DND-41 (cell line): ENCODE measurements at places on chromosomes 7 and 10.

DNA sequence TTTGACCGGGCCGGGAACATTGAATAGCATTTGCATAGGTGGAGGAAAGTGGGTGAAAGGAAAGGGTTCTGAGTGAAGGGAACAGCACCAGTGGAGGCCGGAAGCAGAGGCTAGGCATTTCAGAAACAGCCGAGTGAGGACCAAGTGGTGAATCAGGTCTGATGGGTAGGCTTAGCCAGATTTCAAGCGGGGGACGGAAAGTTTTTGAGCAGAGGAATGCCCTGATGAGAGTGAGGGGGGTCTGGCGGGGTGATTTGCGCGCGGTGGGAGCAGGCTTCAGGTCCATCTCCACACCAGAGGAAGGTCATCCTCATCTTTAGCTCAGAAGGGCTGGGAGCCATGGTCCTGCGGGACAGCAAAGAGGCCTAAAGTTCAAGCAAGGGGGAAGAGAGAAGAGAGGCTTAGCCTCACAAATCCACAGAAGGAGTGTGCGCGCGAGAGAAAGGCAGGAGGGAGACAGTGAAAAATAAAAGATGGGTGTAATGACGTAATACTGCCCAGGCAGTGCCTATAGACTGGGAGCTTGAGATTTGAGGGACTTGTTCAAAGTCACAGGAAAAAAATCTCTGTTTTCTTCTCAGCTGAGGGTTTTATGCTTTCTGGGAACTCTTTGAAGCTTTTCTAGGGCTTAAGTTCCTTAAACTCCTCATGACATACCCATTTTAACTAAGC, 1.0 kb upstream of the DENND2A start:
- no peak for DNase-seq

- DNase-seq = peak; percentile 1
These were observed 253.7 kb upstream of the PITRM1 start for GRCh38 chr10:3426190-3426845.

GRCh38 chr7:3301831-3302618, 973 bp downstream of the SDK1 start:
- DNase-seq = no peak

- DNase-seq = no peak
These were observed 39.2 kb upstream of the GSAP start for GRCh38 chr7:77455321-77455720.

- no peak for DNase-seq
These were observed 210.9 kb downstream of the RNLS start for GRCh38 chr10:88372051-88372715.

DNA sequence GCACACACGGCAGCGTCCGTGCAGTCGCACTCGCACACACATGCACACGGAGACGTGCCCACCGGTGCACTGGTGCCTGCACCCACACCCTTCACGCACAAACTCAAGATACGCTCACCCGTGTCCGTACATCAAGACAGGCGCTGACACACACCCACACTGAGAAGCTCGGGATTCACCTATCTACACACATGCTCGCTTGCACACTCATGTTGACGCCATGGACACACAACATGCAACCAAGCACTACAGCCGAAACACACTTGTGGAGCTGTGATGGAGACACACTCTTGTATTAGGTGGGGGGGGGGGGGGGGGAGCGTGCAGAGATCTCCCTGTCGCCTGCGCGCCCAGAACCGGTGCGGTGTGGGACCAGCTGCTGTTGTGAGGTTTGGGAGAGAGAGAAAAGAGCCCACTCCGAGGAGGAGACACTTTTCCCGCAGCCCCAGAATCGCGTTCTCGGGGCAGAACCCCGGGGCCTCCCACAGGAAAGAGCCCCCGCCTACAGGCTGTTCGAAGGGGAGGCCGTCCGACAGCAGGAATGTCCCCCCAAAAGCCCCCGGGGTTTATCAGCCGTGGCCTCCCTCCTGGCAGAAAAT, 605 bp upstream of the NFKB2 start:
- DNase-seq = peak; percentile 53

- DNase-seq = no peak
These were observed 9.8 kb upstream of the GRB10 start for GRCh38 chr7:50792342-50793119.

DNA sequence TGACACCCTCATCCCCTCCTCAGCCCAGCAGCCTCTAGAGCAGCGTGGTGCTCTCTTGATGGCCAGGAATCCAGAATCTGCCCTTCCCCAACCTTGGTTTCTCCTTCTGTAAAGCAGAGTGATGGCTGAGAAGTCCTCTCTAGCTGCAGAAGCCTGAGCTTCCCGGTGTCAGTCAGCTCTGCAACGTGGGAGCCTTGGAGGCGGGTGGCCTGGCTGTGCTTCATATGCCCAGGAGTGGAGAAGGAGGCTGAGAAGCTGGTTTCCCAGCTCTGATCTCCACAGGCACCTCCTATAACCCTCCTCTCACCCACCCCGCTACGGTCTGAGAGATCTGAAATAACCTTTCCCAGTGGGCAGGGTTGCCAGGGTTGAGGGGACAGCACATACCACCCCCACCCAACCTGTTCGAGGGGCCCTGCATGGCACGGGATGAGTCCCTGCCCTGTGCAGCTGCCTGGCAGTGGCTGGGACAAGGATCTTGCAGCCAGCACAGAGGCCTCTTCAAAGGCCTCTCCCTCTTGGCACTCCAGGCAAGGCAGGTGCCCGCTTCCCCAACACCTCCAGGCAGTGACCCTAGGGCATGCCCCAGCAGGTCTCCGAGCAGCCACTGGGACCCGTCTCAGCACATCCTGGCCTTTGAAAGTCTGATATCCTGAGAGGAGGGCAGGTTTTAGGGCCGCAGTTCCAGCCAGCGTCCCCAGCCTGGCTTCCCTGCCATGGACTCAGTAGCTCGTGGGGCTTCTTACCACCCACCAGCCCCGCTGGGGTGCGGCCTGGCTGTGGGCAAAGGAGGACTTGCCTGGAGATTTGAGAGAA, 18.3 kb upstream of the SLC29A3 start:
- DNase-seq = no peak

- DNase-seq = no peak
These were observed 55.0 kb upstream of the DUSP5 start for GRCh38 chr10:110442746-110443145.

DNA sequence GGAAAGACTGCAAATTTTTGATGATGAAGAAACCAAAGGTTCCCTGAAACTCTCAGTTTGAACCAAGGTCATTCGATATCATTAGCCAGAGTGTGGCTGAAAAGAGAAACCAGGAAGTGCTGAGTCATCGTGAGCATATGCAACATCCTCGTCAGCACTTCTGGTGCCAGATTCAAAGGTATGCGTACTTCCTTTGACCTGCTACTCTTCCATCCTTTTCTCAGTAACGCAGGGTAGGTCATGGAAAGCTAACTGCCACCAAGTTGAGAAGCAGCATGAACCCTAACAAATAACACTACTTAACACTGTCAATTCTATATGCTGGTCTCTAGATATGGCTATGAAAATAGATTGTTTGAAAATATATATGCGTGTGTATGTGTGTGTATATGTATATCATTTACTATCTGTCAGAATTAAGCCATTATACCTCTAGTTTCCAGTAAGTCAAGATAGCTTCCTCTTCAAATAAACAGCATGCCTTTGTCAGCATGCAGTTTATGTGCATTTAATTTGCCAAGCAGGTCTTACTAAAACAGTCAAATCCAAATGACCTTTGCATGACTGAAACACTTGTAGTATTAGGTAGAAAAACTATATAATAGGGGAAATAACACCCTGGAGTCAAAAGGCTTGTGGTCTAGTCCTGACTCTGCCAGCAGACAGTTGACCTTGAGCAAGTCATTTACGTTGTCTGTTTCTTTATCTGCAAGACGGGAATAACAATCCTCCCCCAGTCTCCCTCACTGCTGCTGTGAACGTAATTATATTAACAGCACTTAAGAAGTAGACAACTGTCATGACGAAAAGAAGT, 26.4 kb downstream of the CDK6 start:
- DNase-seq = peak; percentile 77

GRCh38 chr7:1669954-1670893, at the start of gene ELFN1:
TSS of gene ELFN1 (plus strand) at chr7:1670277. CDS start at chr7:1744597, 74,320 bp downstream.
- peak; percentile 29 for DNase-seq

- no peak for DNase-seq
These were observed 65.7 kb upstream of the ASAH2 start for GRCh38 chr10:50316695-50317648.

GRCh38 chr10:64976150-64976549, 1454.9 kb downstream of the REEP3 start:
- DNase-seq = no peak

DNA sequence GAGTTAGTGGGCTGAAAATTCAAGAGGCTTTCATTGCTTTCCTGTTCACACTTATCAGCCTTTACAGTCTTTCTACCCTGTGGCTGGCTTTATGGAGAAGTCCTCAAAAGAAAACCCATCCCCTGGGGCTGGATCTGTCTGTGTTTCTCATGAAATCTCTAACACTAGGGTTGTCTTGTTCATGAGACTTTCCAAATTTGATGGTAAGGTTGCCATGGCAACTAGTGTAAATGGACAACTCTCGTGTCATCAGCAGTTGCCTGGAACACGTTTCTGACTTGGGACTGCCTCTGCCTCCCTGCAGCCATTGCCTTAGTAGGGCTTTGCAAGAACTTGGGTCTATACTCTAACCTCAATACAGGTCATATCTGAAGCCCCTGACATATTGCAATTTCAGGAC, 35.8 kb upstream of the PLPP4 start:
- no peak for DNase-seq

DNA sequence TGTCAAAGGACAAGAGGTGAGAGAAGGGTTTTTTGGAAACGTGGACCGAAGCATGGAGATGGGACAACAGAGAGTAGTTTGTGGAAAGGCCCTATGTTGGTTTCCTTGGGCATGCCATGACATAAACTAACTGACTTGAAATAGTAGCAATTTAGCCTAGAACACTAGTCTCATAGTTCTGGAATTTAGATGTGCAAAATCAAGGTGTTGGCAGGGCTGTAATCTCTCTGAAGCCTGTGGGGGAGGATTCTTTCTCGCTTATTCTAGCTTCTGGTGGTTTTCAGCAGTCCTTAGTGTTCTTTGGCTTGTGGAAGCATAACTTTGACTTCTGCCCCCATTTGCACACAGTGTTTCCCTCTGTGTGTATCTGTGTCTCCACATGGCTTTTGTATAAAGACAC, 283.4 kb downstream of the GFRA1 start:
- no peak for DNase-seq

DNA sequence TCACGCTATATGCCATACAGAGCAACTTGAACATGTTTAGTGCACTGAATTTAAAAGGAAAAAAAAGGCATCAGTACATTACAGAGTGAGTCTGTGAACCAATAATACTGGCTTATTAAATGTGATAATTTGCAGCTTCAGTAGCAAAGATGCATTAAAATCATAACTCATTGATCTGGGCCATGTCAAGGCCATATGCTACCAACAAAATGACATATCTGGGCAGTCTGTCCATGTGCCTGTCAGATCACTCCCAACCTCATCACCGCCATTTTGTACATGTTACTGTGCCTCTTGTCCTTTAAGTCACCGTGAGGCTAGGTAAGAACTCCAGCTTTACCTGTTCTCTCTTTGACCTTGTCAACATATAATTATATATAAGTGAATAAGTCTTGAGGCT, 307.4 kb upstream of the LRGUK start:
- no peak for DNase-seq

DNA sequence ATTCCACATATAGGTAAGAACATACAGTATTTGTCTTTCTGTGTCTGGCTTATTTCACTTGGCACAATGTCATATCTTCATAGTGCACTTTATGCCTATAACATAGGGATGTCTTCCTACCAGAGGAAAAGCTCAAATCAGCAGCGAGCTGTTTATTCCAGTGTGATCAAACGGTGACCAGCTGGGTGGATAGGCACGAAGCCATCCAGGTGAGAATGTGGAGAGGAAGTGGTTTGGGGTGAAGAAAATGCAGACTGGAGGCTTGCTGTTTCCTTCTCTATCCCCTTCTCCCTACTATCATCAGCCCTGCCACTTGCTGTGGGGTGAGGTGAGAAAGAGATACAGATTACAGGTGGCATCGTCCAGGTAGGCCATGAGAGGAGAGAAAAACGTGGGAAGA, 52.4 kb downstream of the CHCHD3 start:
- peak; percentile 45 for DNase-seq

DNA sequence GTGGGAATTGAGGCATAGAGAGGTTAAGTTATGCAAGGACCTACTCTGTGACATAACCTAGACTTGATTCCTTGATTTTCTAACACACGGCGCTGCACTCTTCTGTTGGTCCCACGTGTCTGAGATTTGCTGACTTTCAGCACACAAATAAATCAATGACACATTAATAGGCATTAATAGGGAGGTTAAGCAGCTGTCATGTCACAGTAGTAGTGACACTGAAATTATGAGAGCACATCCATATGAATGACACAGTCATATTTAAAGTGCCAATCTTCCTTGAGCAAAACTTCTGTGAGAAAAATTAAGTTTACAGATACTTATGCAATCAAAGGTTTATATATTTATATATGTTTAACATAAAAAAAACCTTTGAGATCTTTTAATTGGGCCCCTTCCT, 805.4 kb upstream of the SORCS1 start:
- DNase-seq = no peak

DNA sequence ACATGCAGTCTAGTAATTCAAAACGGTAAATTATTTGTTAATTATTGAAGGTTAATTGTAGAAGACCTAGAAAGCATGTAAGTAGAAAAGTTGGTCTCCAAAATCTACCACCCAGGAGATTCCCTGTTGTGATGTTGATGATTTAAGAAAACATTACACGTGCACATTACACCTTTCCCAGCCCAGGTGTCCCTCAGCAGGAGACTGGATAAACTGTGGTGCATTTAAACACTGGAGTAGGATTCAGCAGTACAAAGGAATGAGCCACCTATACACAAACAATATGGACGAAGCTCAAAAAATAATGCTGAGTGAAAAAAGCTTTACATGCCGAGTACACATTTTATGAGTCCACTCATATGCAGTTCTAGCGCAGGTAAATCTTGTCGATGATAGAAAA, 109.0 kb upstream of the STARD3NL start:
- no peak for DNase-seq

- no peak for DNase-seq
These were observed 716.7 kb downstream of the CCSER2 start for GRCh38 chr10:85045046-85045445.

- DNase-seq = no peak
These were observed 32.4 kb downstream of the SEMA3D start for GRCh38 chr7:85154282-85154937.

- DNase-seq = no peak
These were observed 65.6 kb downstream of the NAMPT start for GRCh38 chr7:106219170-106219569.

- no peak for DNase-seq
These were observed 53.5 kb downstream of the TRIL start for GRCh38 chr7:28904578-28905048.

GRCh38 chr7:92634924-92635519, 44.8 kb upstream of the FAM133B start:
- DNase-seq = no peak

- DNase-seq = no peak
These were observed 18.0 kb downstream of the CNNM2 start for GRCh38 chr10:102935939-102936605.

- DNase-seq = no peak
These were observed 140.2 kb upstream of the AHR start for GRCh38 chr7:17158261-17158660.

DNA sequence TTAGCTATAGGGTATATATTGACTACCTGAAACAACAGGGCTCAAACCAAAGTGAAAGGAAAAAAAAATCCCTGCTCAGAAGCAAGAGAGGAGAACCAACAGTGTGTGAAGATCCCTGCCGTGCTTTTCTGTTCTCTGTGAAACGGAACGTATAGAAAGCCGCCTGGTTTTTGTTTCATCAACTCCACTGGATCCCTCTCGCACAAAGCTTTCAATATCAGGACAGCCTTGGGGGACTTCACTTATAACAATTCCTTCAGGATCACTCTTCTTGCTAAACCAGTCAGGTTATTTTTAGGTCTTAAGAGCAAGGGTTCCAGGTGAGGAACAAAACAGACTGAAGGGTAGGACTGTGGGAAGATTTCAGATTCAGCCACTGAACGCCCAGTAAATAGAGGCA, 151.1 kb upstream of the CACNA2D1 start:
- DNase-seq = no peak
